Heart right ventricle (tissue), 16 donors: ENCODE measurements at places on chromosomes 7 and 10. TPM values are rescaled to one million over a fixed set of nuclear protein-coding genes. Genes with fewer than 3 reads are reported as not detected.
A peak's percentile ranks its signal among the peaks of the same experiment; 100 is the strongest.

CASD1 gene
- total RNA-seq, result 21.1 TPM

OAT gene
- 30.6 TPM for total RNA-seq

CLRN3 gene
- not detected for total RNA-seq

KLLN gene
- total RNA-seq, result 0.41 TPM

PTPRN2 gene
- 1.3 TPM for total RNA-seq

SUFU gene
- 10.1 TPM for total RNA-seq

SDK1 gene
- 4.1 TPM for total RNA-seq

- no peak for DNase-seq
Observed at GRCh38 chr7:3922175-3922635, 621.2 kb downstream of the SDK1 start.

DNA sequence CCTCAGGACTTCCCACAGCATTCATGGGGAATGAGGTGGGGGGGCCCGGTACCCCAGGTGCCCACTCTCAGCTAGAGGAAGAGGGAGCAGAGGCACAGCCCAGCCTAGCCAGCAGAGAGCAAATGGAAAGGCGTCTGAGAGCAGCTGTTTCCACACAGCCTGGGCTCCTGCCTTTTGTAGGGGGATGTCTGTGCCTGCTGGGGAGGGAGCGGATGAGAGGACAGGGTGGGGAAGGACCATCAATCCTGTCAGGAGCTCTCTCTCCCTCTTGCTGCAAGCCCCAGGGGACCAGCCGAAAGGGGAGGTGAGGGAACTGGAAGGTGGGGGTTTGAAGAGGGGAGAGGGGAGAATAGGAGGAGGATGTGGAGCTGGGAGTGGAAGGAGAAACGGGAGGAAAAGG, at the start of gene PKD2L1:
TSS of gene PKD2L1 (minus strand) at position 150 of the 400 bp plus-strand sequence. CDS start at position 25, 125 bp downstream.
- DNase-seq, result no peak

GRCh38 chr7:133310232-133310862, 57.5 kb downstream of the EXOC4 start:
- peak; percentile 46 for DNase-seq

DNA sequence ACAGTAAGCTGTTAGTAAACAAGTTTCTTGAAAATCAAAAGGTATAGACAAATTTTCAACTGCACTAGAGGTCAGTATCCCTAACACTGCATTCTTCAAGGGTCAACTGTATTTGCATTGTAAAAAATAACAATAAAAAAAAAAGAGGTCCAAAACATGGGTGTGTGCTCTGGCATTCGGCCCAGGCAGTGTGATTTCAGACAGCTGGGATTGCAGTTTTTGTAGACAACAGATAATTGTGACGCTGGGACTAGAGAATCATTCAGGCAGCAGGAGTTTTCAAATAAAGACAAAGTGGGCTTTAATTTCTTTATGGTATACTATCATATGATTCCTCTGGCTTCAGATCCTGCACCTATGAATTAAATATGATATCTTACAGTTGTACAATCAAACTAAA, 543.2 kb upstream of the SEMA3D start:
- no peak for DNase-seq

DNA sequence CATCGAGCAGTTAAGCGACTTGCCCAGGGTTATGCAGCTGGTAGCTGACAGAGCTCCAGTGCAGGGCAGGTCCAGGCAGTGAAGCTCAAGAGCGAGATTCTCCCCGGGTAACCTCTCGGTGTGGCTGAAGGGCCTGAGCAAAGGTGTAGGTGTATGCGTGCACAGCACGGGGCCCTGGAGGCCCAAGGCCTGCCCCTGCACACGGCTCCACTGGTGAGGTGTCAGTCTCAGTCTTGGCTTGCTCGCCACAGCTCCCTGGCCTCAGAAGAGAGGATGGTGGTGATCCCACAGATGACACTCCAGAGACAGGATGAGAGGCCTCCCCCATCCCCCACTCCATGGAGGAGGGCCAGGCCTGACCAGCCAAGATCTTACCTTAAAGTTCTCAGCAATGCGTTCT, 12.0 kb downstream of the AKR1B1 start:
- no peak for DNase-seq

DNA sequence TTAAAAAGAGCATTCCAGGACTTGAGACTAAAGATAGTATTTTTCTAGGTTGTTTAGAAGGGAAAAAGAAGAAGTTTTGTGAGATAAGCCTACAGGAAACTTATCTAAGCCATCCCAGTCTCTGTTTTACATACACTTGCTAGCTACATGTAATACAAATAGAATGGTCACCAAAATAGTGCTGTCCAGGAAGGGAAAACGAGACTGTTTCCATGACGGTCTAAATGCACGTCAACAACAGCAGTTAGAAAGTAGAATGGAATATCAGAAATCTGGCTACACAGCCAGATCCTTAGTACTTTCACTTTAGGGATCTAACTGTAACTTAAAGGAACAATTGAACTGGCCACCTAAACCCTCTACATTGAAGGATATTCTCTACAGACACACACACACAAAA, 117.6 kb downstream of the TSPAN12 start:
- peak; percentile 19 for DNase-seq

DNA sequence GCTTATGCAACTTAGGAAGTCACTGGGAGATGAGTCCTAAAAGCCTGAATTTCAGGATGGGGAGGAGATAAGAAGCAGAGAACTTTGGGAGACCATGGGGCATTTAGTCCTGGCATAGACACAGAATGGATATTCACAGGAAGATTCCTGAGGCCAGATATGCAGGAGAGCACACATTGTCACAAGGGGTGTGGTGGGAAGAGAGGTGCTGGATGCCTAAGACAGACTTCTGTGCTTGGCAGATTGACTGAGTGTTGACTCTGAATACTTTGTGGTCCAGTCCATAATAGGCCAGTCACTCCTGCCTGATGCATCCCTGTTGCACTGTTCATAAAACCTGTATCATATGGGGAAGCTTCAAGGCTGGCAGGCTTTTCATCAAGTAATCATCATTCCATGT, 18.5 kb downstream of the SRI start:
- no peak for DNase-seq

DNA sequence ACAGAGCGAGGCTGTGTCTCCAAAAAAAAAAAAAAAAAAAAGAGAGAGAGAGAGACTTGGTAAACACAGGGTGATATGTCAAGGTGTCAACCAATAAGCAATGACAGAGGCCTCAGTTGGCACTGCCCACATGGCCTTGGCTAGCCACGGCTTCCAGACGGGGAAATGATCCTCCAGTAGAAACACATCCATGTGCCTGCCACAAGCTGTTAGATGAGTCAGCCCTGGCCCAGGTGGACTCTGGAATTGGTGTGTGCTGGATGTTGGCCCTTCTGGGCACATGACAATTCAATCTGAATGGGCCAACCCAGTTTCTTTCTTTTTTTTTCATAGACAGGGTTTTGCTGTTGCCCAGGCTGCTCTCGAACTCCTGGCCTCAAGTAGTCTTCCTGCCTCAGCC, 13.7 kb downstream of the RFC2 start:
- no peak for DNase-seq

- no peak for DNase-seq
Observed at GRCh38 chr10:47055386-47056246, 144.4 kb downstream of the PTPN20 start.

DNA sequence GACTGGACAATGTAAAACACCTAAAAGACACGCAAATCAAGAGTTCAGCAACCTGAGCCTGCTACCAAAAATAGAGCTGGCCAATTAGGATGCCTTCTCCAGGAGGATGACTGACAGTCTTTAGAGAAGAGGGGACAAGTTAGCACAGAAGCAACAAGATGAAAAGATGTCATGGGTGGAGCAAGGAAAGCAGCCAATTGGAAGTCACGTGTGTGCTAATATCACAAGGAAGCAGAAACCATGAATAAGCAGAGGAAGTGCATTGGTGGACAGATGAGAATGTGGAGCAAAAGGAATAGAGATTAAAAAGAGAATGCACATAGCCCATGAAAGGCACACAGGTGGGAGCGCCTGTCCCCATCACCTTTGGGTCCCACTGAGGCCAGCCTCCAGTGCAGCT, 148.1 kb downstream of the SLC25A13 start:
- DNase-seq, result no peak

GRCh38 chr7:32942415-32943251, 14.6 kb upstream of the FKBP9 start:
- peak; percentile 85 for DNase-seq

GRCh38 chr7:150936018-150936417, 42.1 kb downstream of the KCNH2 start:
- DNase-seq, result no peak

DNA sequence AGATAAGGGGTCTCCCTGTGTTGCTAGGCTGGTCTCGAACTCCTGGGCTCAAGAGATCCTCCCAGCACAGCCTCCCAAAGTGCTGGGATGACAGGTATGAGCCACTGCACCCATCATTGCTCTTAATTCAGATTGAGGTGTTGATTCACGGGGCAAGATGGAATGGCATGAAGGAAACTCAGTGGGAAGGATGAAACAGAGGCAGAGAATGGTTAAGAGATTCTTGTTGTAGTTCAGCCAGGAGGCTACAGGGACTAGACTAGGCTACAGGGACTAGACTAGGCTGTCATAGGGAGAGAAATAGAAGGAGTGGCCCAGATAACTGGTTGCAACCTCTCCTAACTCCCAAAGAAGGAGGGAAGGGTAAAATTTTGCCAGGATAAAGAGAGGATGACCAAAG, 48.0 kb downstream of the THNSL1 start:
- no peak for DNase-seq
